Esophagus muscularis mucosa (tissue), 4 donors: ENCODE measurements at places on chromosomes 2 and 18.

DNA sequence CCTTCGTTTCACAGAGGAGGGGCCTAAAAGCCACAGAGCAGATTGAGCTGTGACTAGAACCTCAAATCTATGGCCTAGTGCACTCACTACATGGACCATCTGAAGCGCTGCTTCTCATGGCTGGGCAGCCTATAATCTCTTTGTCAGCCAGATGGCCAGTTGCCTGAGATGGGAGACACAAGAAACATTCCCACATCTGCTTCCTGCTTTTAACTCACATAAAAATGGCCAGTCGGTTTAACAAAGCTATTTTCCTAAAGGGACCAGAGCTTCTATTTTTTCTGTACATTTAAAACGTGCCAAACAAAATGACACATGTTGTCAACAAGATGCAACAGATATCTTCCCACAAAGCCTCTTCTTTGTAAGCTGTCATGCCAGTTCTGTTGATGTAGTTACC, 173.8 kb downstream of the GFPT1 start:
- DNase-seq = peak; percentile 84

DNA sequence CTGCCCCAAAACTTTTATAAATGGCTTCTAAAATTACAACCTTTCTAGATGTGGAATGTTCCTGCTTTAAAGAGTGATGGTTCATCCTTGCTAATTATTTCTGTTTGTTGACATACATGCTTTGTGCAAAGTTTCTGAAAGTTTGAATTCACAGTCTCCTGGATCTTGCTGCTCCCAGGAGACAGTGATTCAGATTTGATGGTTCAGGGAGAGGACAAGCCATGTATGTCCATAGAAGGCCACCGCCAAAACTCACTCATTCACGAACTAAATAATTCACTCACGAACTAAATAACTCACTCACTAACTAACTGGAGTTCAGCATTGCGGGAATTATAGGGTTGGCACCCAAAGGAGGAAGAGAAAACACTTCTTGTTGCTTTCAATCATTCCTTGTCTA, 416.5 kb upstream of the ZEB2 start:
- DNase-seq = no peak

DNA sequence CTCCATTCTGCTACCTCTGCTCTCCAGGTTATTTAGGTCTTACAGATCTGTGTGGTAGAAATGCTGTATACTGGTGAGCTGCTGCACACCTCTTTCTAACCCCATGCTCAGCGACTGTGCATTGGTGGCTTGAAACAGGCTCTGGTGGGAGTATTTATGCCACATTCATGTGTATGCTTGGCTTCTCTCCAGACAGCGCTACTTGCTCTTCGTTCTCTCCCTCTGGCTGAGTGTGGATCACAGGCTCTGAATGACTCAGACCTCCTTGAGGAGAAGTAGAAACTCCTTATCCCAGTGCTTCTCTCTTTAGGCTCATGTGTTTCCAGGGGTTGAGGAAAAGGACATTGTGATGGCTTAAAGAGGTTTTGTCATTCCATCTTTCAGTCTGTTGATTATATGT, 54.9 kb downstream of the FHOD3 start:
- DNase-seq = peak; percentile 89

GRCh38 chr2:98484652-98485452, 40.2 kb downstream of the INPP4A start:
- no peak for DNase-seq

- no peak for DNase-seq
These were observed 347.9 kb upstream of the HS6ST1 start for GRCh38 chr2:128666596-128666995.

DNA sequence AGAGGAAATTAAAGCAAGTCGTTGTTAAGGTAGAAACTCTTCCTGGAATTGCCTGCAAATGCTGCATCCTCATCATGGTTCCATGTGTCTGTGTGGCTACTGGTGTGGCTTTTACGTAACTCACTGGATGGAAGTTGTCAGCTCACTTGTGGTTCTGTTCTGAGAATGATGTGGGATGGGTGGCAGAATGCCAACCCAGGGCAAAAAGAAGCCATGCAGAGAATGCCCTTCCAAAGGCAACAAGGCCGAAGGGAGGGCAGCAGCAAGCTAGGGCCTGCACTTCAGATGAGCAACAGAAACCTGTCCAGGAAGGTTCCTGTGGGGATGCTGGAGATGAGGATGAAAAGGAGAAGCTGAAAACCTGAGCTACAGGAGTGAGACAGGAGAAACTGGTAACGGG, 10.4 kb upstream of the NAPG start:
- DNase-seq = no peak

DNA sequence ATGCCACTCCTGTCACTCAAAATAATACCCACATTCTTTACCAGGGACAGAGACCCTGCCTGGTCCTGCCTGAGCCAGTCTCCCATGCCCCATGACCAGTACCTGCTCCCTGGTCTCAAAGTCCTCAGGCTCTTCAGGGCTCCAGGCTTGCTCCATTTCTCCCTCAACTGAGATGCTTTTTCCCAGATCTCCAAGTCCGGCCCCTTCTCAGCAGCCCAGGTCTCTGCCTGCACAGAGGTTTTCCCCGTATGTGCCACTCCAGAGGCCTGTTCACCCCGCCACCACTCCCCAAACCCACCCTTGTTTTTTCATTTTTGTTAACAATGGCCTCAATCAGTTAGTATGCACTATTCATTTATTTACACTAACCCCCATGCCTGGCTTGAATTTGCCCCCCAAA, 499.5 kb upstream of the MYT1L start:
- no peak for DNase-seq

DNA sequence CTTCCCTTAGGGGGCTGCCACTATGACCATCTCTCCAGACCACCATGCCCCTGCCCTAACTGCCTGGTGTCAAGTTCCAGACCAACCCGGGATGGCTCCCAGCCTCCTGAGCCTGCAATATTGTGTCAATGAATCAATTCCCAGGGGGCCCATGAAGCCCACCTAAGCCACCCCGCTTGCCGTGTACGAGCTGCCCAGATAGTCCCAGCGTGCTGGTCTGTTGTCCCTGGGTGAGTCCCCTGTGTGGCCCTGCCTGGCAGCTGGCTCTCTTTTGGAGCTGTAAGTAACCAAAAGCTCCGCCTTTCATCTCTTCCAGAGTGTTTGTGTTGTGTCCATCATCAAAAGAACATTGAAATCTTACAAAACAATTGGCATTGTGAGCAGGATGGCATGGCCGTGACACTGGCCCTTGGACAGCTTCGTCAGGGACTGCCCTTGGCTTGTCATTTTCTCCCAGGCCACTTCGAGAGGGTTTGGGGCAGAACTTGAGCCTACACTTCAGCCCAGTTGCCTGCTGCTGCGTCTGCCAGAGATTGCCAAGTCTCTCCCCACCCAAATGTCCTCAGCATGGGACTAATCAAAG, 11.3 kb upstream of the MAL start:
- DNase-seq = no peak

- no peak for DNase-seq
These were observed 10.8 kb downstream of the DUSP19 start for GRCh38 chr2:183089192-183089851.

DNA sequence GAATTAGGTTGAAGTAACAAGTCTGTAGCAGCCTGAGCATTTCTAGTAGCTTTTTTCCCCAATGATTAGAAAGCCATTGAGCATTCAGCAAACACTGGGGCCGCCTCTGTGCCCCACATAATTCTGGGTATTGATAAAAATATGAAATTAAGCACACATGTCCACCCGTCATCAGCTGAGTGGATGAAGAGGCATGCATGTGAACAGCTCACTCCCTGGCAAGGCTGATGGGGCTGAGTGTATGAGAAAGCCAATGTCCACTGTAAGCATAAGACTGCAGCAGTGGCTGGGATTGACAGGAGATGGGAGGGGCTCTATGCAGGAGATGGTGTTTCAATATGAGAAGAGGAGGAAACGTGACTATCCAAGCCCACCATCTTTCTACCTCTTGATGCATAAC, 124.4 kb upstream of the KLHL29 start:
- DNase-seq = no peak

- no peak for DNase-seq
These were observed 61.6 kb upstream of the SLC38A11 start for GRCh38 chr2:165016772-165017411.

DNA sequence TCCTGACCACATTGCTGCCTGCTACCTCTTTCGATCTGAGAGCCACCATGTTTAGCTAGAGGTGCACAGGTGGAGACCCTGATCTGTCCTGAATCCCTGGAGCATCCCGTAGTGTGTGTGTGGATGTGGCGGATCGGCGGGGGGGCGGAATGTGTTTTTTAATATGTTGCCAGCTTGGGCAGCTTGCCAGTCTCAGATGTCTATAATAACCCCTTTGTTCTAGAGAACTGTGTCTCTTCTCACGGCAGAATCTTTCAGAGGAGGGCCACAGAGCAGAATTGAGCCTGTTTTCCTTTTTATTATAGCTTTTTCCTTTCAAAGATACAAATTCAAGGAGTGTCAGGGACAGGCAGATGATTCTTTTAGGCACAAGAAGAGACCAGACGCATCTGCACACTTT, 934.1 kb upstream of the KLHL29 start:
- DNase-seq = no peak

DNA sequence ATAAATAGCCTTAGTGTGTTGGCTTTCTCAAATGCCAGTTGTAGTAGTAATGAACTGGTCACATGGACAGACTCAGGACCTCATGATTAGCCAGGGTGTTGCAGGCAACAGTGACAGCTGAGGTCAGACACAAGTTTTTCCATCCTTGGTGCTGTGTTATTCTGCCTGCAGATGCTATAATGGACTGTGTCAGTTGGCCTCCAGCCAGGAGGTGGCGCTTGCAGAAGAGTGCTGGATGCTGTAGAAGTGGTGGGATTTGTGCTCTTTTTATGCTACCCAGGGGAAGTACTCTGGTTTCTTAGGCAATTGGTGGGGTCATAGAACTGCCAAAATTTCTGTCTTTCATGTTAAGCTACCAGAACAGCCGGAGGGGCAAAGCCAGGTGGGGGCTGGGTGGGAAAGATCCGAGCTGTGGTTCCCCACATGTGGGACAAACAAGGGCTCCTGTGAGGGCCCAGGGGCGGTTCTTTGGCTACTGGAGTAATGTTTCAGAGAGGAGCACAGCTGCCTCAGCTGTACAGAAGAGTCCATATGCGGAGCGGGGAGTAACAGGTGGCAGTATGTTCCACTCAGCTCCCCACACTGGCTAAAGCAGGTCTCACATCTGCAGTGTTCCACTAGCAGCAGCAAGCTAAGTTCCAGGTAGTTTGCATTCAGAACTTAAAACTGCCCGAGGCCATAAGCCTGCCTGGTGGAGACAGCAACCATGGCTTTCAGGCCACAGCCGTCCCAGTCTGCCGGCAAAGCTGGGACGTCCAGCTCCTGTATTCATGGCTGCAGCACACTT, 104.4 kb downstream of the GULP1 start:
- no peak for DNase-seq

GRCh38 chr2:893311-893710, 57.3 kb upstream of the SNTG2 start:
- peak; percentile 70 for DNase-seq

DNA sequence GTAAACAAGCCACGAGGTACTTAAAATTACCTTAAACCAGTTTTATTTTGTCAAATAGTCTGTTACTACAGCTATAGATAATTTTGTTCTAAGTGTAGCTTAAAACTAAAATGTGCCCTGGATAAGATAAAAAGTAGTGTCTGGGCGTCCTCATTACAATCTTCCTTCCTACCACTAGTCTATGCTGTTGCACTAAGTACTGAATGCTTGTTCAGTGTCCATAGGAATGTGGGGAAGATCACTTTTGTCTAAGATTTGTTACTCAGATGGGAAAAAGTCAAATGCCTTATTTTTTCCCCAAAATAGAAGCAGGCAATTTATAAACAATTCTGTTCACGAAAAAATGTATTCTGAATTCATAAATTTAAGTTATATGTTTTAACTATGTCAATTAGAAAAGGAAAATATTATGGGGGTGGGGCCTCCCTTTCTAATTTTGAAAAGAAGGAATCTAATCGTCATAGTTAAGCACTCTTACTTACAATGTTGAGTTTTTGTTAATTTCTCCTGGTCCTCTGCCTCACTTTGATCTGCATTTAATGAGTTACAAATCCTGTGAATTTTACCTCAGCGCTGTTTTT, 140.4 kb upstream of the VRK2 start:
- DNase-seq = no peak

DNA sequence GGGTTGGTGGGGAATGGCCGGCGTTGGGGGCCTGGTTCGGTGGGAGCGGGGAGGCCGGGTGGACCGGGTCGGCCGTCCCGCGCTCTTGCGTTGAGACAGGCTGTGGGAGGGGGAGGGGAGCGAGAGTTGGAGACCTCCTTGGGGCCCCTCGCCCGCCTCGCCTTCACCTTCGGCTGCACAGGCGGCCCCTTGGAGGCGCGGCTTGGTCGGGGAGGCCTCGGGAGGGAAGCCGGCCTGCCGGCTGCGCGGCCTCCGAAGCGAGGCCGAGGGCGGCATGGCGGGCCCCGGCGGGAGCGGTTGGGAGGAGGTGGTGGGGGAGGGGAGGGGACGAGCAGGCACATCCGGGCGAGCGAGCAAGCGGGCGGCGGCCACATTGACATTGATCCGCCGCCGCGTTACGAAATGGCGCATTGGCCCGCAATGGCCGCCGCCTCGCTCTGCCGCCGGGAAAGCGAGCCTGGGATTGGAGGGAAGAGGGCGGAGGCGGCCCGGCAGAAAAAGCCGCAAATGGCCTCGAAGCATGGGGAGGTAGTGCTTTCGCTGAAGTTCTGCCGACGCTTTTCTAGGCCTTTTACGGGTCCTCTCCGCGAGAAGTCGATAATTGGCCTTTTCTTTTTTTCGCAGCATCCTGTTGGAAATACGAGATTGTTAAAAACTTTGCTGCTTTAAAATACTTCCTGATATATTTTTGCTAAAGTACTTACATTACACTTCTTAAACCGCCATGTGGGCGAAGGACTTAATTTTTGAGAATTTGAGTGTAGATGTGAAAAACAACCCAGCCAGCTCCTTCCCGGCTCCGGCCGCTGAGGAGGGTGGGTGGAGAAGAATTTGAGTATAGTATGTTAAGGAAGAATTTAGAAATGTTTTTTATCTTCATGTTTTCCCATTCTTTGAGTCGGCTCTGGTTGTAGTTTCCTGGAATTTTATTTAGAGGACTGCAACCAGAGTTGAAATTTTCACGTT, 580 bp downstream of the HNRNPA3 start:
- peak; percentile 98 for DNase-seq

DNA sequence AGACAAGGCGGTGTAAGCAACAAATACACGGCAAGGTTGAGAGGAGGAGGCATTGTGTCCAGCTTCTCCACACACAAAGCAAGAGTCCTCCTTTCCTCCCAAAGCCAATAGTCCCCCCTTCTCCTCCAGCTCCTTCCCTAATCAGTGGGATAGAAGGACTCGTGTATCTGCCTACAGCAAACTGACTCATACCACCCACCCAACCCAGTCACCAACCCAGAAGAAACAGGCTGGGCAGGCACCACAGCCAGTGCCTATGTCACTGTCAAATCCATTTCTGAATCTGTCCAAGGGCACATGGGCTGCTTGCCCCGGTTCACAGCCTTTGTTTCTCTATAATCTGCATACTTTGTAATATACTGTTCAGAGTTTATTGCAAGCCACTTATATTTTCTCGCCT, 19.2 kb upstream of the NMS start:
- DNase-seq = no peak

- DNase-seq = no peak
These were observed 80.3 kb upstream of the SESTD1 start for GRCh38 chr2:179344970-179345369.
